Right lung (tissue), 10 donors: ENCODE measurements at places on chromosomes 11 and 22. TPM values are rescaled to one million over a fixed set of nuclear protein-coding genes. Genes with fewer than 3 reads are reported as not detected.

Gene CECR2
- 13.5 TPM for polyA plus RNA-seq

GRCh38 chr11:93498161-93498560 is 45.0 kb downstream of the SMCO4 start:
- DNase-seq: no peak

DNA sequence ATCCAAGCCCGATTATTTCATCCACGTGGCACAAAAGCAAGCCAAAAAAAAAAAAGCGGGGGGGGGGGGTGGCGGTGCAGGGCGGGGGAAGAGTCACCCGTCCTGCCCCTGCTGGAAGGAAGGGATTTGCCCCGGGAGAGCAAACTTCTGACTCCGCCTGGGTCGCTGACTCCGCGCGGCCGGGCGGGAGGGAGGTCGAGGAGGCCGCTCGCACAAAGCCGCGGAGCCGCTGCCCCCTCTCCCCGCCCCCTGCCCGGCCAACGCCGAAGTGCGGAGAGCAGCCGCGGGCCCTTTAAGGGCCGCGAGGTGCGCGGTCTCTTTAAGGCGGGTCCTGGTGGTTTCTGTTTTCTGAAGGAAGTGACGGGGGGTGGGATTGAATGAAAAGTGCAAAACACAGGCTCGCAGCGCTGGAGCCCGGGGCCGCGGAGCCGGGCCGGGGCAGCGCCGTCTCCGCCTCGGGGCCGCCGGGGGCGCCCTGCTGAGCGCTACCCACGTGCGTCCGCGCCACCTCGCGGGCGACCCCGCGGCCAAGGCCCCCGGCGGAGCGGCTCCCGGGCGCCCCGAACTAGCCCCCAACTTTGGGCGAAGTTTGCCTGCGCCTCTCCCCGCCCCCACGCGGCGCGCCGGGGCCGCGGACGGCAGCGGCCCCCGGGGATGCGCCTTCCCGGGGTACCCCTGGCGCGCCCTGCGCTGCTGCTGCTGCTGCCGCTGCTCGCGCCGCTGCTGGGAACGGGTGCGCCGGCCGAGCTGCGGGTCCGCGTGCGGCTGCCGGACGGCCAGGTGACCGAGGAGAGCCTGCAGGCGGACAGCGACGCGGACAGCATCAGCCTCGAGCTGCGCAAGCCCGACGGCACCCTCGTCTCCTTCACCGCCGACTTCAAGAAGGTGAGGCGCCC is at the start of gene OAF:
OAF (plus strand) TSS at position 407 of the 896 bp plus-strand sequence; CDS start at position 655, 248 bp downstream.
- DNase-seq: peak; percentile 89

- DNase-seq: no peak
These were observed 69.2 kb upstream of the GRK3 start for GRCh38 chr22:25495285-25495684.

Gene ZNF143
- polyA plus RNA-seq: 24.3 TPM

Gene PDE2A
- polyA plus RNA-seq: 8.8 TPM

DNA sequence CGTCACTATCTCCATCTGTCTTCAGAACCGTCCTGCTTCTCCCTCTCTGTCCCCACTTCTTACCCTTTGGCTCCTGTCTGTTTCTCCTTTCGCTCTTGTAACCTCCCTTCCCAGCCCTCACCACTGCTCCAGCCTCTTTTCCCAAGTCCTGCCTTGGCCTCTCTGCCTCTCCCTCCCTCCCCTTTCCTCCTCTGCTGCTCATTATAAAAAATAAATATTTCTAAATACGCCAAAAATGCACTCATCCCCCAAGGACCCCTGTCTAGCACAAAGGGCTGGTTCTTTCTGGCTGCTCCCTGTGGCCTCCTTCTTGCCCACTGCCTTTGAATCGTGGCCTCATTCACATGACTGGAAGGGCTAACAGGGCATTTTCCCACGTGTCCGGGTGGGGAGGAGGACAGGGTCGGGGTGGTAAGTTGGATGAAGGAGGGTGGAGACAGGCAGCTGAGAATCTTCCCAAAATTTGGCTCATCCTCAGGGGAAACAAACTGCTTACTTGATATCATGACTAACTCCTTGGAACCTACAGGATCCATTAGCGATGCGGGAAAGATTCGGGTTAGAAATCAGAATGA is 26.4 kb upstream of the OAF start:
- DNase-seq: no peak

DNA sequence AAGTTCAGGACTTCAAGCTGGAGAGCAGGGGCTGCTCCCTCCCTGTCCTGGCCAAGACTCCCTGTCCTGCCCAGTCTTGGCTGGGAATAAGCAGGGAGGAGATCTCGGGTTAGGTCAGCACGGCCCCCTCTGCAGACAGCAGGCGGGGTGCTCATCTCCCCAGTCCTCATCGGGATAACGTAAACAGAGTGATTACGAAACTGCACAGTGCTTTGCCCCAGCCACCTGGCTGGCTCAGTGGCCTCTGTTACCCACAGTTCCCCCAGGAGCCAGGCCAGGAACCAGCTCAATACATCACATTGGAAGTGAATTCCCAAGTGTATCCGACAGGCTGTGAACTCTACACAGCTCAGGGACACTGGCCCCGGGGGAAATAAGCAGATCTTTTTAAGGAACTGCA is 42.7 kb upstream of the KCNJ11 start:
- no peak for DNase-seq

DNA sequence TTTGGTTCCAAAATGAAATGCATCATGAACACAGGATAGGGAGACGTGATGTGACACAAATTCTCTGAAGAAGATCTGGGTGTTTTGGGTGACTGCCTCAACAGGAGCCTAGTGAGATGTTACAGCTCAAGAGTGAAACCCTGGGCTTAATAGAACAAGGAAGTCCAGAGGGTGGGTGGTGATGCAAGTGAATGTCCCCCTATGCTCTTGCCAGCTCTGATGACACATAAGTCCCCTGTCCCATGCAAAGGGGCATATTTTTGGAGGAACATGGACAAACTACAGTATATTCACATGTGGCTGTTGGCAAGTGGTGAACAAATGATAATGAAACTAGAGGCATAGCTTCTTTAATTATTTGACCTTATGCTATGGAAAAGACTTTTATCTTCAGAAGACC is 9.2 kb downstream of the CRTAM start:
- no peak for DNase-seq

Gene MICAL2
- polyA plus RNA-seq: 63.1 TPM

DNA sequence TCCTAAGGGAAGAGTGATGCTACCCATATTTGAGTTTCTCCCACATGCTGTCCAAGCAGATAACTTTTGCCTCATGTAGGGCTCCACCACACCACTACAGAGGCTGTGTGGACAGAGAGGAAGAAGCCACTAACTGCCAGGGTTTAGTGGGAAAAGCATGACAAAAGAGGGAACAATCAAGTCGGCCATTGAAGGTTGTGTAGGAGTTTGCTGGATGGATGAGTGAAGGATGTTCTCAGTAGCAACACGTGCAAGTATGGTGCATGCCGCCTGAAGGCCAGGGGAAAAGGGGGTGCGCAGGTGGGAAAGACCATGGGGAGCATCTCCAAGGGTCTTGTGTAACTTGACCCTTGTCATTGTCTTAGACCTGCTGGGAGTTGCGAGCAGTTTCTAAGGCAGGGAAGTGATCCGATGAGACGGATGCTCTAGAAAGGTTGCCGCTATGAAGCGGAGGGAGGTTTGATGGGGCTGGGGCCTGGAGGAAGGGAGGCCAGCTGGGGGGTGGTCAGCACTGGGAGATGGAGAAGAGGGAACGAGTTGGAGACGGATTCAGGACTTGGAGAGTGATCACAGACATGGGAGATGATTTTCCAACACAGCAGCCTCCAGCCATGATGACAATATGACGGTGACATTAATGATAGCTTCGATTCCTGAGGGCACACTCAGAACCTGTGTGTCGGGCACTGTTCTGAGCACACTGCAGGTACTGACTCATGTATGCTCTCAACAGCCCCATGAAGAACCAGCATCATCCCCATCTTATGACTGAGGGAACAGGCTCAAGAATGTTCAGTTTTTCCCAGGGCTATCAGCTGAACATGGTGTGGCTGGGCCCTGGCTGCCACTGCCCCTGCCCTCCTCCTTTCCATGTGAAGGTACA is 53.7 kb downstream of the CD6 start:
- DNase-seq: no peak

DNA sequence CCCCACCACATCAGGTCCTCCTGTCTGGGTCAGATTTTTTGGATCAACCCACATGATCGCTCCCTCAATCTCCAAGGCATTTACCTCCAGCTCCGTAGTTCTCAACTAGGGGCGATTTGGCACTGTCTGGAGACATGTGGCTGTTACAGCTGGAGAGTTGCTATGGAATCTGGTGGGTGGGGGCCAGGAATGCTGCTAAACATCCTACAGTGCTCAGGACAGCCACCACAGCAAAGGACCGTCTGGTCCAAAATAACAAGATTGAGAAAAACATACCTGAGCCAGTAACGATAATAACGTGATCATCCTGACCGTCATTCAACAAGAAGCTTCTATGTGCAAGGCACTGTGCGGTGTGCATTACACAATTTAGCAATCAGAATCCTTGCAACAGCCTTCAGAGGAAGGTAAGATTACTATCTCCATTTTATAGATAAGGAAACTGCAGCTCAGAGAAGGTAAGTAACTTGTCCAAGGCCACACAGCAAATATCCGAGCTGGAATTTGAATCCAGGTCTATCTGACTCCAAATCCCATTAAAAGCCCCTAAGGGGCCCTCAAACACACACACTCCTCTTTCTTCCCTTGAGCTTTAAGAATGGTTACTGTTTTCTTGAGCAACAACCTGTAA is 14.3 kb upstream of the CRY2 start:
- no peak for DNase-seq

DNA sequence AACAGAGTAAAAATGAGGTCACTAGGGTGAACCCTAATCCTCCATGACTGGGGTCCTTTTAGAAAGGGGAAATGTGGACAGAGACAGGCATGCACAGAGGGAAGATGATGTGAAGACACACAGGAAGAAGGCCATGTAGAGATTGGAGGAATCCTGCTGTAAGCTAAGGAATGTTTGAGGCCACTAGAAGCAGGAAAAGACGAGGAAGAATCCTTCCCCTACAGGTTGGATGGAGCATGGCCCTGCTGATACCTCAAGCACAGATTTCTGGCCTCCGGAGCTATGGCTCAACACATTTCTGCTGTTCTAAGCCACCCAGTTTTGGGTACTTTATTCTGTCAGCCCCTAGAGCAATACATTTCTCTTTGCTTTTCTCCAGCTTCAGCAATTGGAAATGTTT is 486.9 kb downstream of the MIAT start:
- DNase-seq: no peak

Gene OR5F1
- not detected for polyA plus RNA-seq

- no peak for DNase-seq
These were observed 25.1 kb upstream of the TMA7B start for GRCh38 chr22:39935116-39935515.

GRCh38 chr11:122594986-122595645 is 60.4 kb upstream of the UBASH3B start:
- no peak for DNase-seq

Gene CHRM4
- polyA plus RNA-seq: not detected

GRCh38 chr11:9265211-9266131 is at the start of gene DENND5A:
Gene DENND5A, minus strand, starts transcription at chr11:9265350. Its CDS starts 281 bp downstream, at chr11:9265069.
- peak; percentile 92 for DNase-seq

GRCh38 chr22:44357966-44358465 is 45.3 kb upstream of the SHISAL1 start:
- no peak for DNase-seq

DNA sequence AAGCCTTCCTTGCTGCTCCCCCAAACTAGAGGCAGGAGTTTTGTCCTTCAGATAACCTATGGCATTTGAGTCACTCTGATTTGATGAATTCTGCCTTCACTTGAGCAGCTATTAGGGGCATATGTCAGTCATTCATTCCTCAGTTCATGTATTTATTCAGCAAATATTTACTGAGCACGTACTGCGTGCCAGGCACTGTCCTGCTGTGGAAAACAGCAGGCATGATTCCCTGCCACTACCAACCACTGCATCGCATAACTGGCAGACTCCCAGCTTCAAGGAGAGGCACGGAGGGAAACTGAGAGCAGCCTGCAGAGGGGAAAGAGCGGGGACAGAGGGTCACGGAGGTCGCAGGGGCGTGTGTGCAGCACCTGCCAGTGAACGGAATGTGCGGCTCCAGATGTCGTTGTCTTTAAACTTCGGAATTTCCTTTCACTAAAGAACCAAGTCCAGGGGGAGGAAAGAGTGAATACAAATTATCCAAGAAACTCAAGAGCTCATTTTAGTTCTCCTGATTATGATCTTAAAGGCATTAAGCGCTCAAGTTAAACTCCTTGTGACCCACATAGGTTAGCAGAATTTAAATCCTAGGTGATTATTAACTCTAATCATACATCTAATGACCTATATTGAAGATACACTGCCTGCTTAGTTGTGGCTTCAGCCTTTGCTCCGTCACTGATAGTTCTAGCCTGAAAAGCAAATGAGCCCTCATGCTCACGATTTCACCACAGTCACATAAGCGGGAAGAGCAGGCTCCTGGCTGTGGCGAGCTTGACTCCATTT is 12.6 kb downstream of the PPARA start:
- no peak for DNase-seq

DNA sequence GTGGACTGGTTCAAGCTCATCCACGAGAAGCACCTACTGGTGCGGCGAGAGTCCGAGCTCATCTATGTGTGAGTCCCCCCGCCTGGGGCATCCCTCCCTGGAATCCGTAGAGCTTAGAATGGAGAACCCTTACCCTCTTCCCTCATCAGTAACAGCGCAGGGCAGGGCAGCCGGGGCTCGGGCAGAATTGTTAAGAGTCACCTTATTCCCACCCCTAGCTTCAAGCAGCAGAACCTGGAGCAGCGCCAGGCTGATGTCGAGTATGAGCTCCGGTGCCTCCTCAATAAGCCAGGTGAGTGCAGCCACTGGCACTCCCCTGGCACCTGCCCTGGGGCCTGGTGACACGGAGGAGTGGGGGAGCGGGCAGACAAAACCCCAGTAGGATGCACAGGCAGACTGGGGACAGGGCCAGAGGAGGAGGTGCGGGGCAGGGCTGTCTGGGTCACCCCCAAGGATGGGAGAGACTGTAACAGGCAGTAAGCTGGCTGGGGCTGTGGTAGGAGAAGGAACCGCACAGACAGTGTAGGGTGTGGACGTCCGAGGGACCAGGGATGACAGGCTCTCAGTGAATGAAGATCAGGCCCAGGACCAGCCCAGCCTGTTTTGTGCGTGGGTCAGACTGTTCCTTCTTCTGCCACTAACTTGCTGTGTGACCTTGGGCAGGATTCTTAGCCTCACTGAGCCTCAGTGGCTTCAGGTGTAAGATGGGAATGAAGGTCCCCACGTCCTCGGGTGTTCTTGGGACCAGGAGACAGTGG is 20.4 kb downstream of the C22orf23 start:
- peak; percentile 27 for DNase-seq

Gene EFCAB6
- 3.4 TPM for polyA plus RNA-seq

GRCh38 chr11:68935516-68936357 is 32.0 kb downstream of the IGHMBP2 start:
- no peak for DNase-seq

Gene SUSD2
- 11.5 TPM for polyA plus RNA-seq

Gene BDNF
- polyA plus RNA-seq: 0.36 TPM

Gene DGAT2
- 1.6 TPM for polyA plus RNA-seq
